ENCODE measurements at places on chromosomes 1 and 21.

DNA sequence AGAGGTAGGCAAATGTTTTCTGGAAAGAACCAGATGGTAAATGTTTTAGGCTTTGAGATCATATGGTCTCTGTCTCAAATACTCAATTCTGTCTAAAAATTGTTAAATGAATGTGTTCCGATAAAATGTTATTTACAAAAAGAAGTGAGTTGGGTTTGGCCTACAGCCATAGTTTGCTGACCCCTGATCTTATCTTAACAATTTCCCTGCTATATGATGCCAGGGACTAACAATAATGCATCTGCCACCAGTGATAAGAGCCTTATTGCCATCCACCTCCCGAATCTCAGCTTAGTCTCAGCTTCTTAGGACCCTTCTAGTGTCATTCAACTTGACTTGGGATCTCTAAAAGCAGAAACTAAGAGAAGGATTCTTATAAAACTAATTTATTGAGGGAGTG lies 208.5 kb upstream of the ADGRL2 start:
- DNase-seq, result no peak

DNA sequence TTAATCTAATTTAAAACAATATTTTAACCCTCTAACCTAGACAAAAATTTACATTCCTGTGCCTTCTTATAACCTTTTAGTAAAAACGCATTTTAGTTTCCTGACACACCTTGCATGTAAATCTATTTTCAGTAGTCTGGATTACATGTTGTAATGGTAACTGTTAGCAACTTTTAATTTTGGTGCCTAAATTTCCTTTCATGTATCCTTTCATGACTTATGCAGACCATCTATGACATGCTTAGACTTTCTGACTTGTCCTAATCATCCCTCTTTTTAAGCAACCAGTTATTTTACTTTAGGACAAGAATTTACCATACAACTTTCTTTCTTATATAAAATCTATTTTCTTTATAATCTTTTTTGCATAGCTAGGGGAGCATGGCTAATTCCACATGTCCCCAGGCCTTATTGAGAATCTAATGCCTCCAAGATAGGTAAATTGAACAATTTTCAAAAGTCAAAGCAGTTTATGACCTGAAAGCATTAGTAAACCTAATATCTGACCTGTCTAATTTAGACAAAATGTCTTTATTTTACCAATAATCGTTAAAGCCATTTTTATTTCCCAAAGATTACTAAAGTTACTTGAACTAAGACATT lies 57.5 kb upstream of the IL12RB2 start:
- no peak for DNase-seq

DNA sequence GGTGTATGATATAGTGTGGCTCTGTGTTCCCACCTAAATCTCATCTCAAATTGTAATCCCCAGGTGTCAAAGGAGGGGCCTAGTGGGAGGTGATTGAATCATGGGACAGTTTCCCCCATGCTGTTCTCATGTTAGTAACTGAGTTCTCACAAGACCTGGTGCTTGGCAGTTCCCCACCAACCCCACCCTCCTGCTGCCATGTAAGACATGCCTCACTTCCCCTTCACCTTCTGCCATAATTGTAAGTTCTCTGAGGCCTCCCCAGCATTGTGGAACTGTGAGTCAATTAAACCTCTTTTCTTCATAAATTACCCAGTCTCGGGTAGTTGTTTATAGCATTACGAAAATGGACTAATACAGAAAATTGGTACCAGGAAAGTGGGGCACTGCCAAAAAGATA lies 1705.3 kb downstream of the NCAM2 start:
- no peak for DNase-seq

GRCh38 chr1:234271243-234271606 lies 102.0 kb upstream of the COA6 start:
- no peak for DNase-seq

DNA sequence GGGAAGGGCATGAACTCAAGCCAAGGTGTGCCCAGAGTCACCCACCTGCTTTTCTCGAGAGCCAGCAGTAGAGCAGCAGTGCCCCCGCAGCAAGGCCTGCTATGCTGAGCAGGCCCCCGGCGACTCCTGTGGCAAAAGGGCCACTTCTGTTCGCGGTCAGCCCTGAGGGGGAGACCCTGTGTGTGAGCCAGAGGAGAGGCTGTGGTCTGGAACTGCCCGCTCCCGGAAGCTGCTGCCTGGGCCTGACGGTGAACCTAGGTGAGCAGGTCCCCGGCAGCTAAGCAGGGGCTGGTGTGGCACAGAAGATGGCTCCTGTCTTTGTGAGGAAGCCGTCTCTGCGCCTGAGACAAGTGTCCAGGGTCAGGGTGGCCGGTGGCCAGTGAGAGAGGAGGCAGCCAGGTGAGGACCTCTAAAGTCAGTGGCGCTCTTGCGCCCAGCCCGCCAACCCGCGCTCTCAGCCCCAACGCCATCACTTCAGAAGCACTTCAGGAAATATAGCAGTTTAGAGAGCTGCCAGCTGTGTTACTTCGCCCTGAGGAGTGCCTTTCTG lies 31.9 kb downstream of the FCRL5 start:
- no peak for DNase-seq

GRCh38 chr1:227895828-227896685 lies 51.7 kb downstream of the WNT9A start:
- DNase-seq, result no peak

DNA sequence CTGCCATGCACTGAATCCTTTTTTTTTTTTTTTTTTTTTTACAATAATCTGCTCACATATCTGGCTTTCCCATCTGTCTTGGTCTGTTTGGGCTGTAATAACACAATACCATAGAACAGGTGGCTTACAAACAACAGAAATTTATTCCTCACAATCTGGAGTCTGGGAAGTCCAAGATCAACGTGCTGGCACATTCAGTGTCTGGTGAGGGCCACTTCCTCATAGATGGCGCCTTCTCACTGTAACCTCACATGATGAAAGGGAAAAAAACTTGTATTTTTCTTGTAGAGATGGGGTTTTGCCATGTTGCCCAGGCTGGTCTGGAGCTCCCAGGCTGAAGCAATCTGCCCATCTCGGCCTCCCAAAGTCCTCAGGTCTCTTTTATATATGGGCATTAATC lies 13.0 kb upstream of the PARP1 start:
- no peak for DNase-seq

- DNase-seq, result no peak
Measured at GRCh38 chr1:200042552-200043335, 15.2 kb downstream of the NR5A2 start.

GRCh38 chr1:6513320-6513801 lies 21.9 kb upstream of the PLEKHG5 start:
- no peak for DNase-seq

- no peak for DNase-seq
Measured at GRCh38 chr1:22983944-22984343, 11.3 kb upstream of the LACTBL1 start.

DNA sequence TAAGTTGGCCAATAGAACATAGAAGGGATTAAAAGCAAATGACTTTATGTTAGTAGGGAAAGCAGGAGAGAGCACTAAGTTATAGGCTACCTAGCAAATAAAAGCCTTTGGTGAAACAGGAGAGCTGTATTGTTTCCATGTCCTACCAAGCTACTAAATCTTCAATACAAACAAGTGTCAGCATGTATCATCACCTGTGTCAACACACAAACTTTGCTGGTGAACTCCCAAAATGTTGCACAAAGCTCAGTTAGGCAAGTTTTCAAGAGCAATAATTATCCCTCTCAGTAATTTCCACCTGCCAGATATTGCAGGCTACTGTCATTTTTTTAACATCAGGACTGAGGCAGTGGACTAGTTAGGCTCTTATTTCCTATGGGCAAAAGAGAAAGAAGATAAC lies 77.7 kb upstream of the ADAM30 start:
- no peak for DNase-seq

DNA sequence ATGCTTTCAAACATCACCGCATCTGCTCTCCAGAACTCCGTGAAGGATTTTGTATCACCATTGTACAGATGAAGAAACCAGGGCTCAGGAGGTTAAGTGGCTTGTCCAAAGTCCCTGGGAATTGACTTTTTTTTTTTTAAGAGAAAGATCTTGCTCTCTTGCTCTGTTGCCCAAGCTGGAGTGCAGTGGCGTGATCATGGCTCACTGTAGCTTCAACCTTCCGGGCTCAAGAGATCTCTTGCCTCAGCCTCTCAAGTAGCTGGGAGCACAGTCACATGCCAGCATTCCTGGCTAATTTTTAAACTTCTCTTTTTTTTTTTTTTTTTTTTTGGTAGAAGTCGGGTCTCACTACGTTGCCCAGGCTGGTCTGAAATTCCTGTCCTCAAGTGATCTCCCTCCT lies 6.9 kb upstream of the TAS1R2 start:
- no peak for DNase-seq

DNA sequence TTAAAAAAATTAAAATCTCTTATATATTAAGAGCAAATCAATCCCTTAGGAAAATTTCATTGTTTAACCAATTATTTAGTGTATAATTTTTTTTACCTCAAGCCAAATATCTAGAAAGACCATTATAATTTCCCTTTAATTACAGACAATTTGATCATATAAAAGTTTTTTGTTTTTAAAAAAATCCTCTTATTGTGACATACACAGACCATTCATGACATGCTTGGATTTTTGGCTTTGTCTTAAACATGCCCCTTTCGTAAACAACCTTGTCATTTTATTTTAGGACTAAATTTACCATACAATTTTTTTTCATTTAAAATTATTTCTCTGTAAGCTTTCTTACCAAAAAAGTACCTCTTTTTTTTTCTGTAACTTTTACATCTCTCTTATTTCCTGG lies 14.2 kb upstream of the CYP4B1 start:
- DNase-seq, result no peak

DNA sequence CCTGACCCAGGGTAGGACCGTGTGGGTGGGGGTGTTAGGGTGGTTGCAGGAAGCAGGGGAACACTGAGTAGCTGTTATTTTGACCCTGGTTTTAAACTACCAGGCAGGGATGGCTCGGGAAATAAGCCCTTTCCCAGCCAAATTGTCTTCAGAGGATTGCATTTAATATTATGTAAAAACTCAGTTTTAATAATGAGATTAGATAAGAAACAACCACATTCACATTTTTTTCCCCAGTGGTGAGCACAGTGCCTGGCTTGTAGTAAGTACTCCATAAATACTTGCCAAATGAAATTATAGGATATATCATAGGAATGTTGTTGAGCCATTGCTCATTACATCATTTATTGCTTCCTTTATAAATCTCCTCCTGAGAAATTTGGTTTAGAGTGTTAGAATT lies 3.1 kb upstream of the ACP6 start:
- DNase-seq, result no peak

- no peak for DNase-seq
Measured at GRCh38 chr21:26288026-26288425, 117.5 kb upstream of the APP start.

GRCh38 chr1:93979718-93980319 lies 70.6 kb upstream of the GCLM start:
- no peak for DNase-seq

GRCh38 chr1:17527036-17527914 lies 12.2 kb upstream of the ARHGEF10L start:
- DNase-seq, result no peak

DNA sequence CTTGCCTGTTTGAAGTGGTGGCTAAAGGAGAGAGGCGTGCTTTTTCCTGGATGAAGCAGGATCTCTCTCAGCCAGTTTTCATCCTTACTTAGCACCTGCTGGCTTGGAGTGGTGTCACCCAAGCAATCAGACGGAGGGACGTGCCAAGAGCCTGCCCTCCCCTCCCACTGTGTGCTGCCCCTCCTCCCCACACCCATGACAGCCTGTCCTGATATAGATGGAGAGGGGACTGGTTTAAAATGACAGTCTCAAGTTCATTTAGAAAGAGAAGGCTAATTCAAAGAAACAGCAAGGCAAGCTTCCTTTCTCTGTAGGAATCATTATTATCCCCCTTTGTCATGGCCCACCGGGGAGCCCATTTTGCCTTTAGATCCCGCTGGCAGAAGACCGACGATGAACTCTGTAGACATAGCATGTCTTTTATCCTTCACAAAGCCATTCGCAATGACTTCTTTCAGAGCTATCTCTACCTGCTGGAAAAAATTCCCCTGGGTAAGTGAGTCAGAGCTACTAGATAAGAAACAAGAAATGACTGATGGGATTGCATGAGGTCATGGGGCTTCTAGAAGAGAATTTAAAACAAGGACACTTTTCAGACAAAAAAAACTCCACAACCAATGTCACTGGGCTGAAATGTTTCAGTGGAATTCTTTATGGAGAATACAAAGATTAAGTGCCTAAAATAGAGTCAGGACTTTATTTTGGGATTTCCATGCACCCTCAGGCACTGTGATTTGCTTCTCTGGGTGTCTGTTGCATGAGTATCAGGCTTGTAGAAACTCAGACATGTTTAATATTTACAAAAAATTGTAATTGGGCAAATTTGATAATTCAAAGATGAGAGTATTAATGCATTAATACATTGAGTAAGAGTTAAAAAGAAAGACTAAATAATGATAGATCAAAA lies at the start of gene NTMT2:
Gene NTMT2 (plus strand): TSS at position 190 of the 907 bp plus-strand sequence. CDS start 149 bp downstream, at position 339.
- no peak for DNase-seq

- no peak for DNase-seq
Measured at GRCh38 chr1:22137004-22137720, 5.7 kb downstream of the WNT4 start.

GRCh38 chr1:156122519-156123355 lies 8.2 kb downstream of the LMNA start:
- DNase-seq, result peak; percentile 92

DNA sequence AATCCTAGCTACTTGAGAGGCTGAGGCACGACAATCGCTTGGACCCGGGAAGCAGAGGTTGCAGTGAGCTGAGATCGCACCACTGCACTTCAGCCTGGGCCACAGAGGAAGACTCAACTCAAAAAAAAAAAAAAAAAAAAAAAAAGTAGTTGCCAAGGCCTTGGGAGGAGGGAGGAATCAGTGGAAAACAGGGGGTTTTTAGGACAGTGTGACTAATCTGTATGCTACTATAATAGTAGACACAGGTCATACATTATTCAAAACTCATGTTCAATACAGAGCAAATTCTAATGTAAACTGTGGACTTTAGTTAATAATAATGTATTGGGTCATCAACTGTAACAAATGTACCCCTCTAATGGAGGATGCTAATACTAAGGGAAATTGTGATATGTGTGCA lies 51.7 kb upstream of the CTPS1 start:
- DNase-seq, result no peak

- DNase-seq, result peak; percentile 50
Measured at GRCh38 chr1:221169447-221169889, 290.2 kb downstream of the HLX start.

DNA sequence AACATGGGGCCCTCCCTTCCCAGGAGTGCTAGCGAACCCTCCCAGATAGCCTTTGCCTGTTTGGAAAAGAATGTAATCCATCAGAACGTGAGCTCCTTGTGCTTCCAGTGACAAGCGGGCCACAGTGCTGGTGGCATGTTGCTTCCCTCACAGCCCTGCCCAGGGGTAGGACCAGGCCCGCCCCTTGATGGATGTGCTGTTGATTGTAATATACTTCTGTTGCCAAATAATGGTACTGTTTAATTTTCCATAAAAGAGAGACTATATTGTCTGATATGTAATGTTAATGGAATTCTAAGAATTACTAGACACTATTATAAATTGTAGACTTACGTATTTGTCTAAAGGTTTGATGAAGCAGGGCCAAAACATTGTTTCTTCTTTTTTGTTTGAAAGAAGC lies 16.4 kb downstream of the ATP5PO start:
- DNase-seq, result peak; percentile 48

Measured in astrocyte of the cerebellum (primary cell).